Urothelium cell line (cell line): ENCODE measurements at places on chromosomes 1 and 21.

DNA sequence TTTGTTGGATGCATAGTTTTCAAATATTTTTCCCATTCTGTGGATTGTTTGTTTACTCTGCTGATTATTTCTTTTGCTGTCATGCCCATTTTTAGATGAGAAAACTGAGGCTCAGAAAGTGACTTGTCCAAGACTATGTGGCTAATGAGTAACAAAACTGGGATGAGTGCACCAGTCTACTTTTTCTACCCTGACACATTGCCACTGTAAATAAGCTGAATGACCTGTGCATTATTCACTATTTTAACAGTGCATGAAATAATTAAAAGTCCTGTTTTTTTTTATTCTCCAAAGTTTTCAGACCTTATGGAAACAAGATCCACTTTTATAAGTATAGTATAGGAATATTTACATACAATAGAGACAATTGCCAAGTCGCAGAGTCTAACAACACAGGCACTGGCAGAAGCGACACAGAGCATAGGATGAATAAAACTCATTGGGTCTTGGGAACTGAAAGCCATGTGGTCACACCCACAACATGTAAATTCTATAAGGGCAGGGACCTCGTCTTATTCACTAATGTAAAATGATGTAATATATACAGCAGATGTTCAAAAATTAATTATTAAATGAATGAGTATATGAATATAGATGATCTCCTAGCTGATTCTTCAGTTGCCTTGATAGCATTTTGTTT lies 45.2 kb downstream of the HLX start:
- DNase-seq: no peak

DNA sequence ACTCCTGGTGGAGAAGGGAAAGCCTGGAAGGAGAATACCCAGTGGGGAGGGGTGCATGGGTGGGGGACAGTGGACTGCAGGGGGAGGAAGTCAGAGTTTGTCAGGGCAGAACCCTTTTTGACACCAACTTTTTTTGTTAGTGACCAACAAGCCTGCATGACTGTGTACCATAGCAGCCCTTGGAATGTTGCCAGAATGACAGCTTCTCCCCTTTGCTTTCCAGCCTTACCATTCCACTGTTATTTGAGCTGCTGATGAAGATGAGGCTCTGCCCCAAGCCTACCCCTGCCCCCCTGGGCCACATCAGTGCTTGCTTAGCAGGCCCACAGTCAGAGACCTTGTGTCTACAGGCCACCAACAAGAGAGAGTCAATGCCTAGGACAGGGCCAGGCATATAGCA lies 341.2 kb downstream of the HHAT start:
- DNase-seq: no peak

- DNase-seq: no peak
Measured at GRCh38 chr1:205339717-205340116, 17.0 kb downstream of the KLHDC8A start.

DNA sequence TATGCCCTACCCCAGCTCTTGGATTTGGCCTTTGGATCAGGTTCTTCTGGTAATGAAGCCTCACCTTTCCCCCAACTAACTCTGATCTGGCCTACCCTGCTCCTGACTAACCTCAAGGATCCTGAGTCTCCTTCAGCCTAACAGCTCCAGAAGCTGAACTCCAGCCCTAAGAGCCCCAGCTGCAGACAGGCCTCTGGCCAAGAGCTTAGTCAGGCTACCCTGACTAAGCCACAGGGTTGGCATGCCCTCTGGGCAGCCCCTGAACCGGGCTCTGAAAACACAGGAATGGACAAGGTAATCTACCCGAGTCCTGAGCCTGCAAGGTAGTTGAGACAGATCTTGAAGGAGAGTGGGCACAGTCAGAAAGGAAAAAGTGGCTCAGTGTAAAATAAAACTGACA lies 29.4 kb downstream of the COA7 start:
- DNase-seq: no peak

DNA sequence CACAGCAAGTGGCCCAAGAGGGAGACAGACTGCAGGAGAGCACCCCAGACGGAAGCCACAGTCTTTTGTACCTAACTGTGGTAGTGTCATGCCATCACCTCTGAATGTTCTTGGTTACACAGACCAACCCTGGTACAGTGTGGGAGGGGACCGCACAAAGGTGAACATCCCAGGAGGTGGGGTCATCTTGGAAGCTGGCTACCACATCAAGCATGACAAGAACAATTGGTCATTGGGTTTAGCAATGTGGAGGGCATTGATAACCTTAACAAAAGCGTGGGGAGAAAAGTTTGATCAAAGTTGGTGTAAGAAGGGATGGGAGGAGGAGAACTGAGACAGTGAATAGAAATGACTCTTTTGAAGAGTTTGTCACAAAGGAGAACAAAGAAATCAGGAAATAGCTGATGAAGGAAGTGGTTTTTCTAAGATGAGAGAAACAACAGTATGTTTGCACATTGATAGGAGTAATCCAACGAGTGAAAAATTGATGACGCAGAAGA lies 87.1 kb upstream of the CACNA1E start:
- DNase-seq: no peak

DNA sequence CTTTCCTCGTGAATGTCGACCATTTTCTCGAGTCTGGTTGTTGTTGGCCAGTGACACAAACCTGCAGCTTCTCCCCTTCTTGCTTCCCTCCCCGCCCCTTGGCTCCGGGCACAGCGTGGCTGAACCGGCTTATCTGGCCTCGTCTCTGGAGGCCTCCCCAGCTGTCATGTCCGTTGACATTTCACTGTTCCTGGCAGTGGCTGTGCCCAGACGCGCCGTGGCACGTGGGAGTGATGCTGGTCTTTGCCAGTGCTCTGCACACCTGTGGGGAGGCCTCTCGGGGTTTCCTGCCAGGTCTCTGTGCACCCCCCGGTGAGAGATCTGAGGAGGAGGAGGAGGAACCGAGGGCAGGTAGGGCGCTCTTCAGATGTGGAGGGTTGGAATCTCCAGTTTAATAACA lies 23.7 kb downstream of the SKI start:
- DNase-seq: no peak

DNA sequence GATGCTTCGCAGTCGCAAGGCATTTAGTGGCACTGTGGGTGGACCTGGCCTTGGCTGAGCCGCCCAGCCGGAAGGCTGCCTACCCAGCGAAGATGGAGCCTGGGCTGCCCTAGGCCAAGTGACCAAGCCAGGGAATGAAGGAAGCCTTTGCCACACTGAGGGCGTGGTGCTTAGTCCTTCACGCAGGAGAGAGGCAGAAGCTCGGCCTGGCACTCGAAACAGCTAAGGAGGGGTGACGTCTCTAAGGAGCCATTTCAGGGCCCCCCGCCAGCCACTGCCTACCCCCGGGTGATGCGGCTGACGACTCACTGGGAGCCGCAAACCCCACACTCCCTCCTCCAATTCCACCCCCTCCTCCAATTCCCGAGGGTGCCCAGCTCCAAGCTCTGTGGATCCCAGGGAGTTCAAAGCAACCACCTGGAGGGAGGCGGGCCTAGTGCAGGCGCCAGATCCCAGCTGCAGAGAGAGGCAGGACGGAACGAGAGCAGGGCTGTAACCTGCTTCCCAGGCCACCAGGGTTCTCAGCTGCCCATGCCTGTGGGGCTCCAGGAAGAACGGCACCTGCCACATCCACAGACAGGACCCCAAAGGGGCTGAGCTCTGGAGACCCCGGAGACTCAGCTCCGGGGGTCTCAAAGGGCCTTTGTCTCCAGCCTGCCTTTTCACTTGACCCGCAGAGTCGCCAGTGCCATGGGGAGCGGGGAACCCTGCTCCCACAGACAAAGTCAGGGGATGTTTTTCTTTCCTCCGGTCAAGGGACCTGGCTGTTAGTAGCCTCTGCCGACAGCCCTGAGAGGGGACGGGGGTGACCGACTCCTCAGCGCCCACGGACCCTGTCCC lies 75.8 kb downstream of the ARHGEF16 start:
- peak; percentile 32 for DNase-seq

- no peak for DNase-seq
Measured at GRCh38 chr1:101264697-101265096, 27.9 kb downstream of the S1PR1 start.

GRCh38 chr1:49307457-49307856 lies 530.8 kb upstream of the BEND5 start:
- DNase-seq: no peak

- DNase-seq: no peak
Measured at GRCh38 chr1:212281590-212281989, 3.6 kb upstream of the PPP2R5A start.

GRCh38 chr1:169460191-169460833 lies 25.4 kb downstream of the SLC19A2 start:
- DNase-seq: no peak

DNA sequence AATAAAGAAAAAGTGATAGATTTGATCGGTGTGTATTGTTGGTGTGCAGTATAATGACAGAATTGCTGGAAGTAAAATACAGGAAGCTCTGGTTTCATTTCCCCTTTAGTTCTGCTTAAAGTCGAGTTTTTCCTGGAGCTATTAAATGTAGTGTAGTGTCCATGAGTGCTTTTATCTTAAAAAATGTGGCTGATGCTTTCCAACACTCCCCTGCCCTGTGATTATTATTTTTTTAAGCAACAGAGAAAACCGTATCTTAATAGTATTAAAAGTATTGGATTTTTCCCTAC lies 1.1 kb downstream of the LGALS8 start:
- no peak for DNase-seq

- DNase-seq: no peak
Measured at GRCh38 chr1:209692296-209692695, 12.3 kb upstream of the HSD11B1 start.

- no peak for DNase-seq
Measured at GRCh38 chr1:165434281-165434680, 10.6 kb downstream of the RXRG start.

DNA sequence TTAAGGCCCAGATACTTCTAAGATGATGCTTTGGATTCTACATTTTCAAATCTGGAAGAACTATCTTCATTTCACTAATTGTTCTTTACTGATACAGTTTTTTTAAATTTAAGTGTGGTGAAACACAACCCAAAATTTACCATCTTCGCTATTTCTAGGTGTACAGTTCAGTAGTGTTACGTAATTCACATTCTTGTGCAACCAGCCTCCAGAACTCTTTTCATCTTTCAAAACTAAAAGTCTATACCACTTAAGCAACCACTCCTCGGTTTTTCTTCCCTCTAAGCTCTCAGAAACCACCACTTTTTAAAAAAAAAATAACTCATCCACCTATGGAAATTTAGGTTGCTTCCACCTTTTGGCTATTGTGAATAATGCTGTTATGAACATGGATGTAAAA lies 220.7 kb downstream of the PDE4B start:
- DNase-seq: no peak

- no peak for DNase-seq
Measured at GRCh38 chr1:163565166-163565565, 243.4 kb downstream of the NUF2 start.

GRCh38 chr1:54787604-54788003 lies 13.5 kb downstream of the TTC22 start:
- no peak for DNase-seq

DNA sequence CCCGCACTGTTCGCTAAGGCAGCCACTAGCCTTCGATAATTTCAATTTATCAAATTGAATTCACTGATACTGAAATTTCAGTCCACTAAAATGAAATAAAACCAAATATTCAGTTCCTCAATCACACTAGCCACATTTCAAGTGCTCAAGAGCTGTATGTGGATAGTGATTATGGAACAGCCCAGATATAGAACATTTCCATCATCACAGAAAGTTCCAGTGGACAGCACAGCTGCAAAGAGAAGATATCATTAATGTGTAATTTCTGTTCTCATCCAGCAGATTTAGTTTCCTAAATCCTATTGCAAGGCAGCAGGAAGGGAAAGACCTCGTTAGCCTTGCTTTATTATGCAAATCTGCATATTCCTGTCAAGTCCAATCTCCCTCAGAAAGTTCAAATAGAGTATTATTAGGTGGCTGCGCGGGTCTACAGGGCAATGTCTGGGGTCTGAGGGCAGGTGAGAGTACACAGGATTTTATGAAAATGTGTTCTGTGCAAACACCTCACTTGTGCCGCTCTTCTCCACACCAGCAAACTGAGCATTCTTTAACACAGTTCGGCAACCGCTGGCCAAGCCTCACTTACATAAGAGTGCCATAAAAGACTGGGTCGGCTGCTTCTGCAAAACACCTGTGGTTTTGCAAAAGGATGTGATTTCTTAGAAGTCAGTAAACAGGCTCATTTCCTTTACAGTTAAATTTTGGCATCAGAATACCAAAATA lies 22.4 kb downstream of the CAPZB start:
- DNase-seq: no peak

DNA sequence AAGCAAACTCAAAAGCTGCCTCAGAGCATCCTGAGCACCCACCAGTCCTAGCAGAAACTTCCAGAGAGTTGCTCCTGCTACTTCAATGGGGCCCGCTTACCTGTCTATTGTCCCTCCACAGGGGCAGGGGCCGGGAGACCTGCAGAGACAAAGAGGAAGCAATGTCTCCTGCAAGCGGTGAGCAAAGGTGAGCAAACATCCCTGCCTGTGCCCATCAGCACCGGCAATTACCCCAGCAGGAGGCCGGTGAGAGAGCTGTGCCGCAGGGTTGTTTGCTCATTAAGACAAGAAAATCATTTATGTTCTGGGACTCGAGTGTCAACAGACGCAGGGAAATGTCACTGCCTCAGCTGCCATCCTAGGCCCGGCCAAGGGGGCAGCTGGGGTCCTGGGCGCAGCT lies 53.8 kb upstream of the TARDBP start:
- DNase-seq: no peak
